ENCODE measurements at places on chromosomes 4 and X. TPM values are rescaled to one million over a fixed set of nuclear protein-coding genes. Genes with fewer than 3 reads are reported as not detected.

The SPP1 gene
- polyA plus RNA-seq = 127 TPM

DNA sequence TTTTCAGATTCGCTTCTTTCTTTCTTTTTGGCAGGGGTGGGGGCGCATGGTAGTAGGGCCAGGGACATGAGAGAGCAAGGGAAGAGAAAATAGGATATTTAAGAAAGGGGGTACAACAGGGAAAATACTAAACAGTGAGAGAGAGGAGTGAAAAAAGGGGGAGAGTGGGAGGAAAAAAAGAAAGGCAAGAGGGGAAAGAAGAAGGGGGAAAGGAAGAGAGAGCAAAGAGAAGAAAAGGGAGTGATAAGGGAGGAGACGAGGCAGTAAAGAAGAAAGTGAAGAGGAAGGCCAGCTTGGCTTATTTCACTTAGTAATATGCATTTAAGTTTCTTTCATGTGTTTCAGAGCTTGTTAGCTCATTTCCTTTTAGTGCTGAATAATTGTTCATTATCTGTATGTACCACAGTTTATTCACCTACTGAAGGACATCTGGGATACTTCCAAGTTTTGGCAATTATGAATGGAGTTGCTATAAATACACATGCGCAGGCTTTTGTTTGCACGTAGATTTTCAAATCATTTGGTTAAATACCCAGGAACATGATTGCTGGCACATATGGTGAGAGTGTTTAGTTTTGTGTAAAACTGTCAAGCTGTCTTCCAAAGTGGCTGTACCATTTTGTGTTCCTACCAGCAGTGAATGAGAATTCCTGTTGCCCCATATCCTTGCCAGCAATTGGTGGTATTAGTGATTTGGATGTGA, 37.3 kb downstream of the CASP6 start:
- DNase-seq = no peak

GRCh38 chrX:86830685-86831084, 682.4 kb downstream of the DACH2 start:
- DNase-seq = no peak

DNA sequence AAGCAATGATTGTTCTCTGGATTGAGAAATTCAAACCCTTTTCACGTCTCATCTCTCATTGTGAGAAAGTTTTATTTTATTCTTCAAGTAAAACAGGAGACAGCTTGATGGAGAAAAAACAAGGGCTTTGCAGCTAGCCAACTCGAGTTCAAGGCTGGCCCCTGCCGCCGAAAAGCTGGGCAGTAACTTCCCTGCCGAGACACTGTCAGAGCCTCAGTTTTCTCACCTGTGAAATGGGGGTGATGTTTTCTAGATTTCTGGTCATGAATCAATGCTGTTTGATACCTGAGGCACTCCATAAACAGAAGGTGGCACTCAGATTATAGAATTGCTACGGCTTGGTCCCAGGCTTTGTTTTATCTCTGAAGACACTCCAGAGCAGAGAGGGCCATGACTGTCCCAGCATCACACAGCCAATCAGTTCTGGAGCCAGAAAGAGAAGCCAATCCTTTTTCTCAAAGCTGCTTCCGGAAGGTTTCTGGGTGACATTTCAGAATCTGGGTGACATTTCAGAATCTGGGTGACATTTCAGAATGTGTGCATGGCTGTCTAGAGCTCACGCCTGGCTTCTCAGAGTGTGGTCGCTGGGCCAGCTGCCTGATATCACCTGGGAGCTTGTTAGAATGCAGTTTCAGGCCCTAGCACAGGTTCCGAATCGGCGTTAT, 33.2 kb downstream of the HMX1 start:
- DNase-seq = no peak

GRCh38 chrX:57596516-57596915, 4.7 kb downstream of the ZXDB start:
- DNase-seq = no peak

DNA sequence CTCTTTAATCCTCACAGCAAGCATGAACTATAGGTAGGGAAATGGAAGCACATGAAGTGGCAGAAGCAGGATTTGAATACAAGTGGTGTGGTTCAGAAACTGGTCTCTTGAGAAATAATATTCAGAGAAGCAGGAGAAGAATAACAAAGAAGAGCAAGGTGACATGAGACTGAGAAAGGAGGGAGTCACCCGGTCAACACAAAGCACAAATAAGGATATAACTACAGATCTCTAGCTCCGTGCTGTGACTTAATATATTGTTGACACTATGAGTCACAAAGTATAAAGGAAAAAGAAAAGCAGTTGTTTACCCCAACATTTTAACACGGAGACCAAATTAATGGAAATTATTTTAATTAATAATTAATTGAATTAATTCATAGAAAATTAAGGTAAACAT, 204.5 kb downstream of the CPE start:
- DNase-seq = no peak

The UVSSA gene
- polyA plus RNA-seq = 16.2 TPM

The TMPRSS11A gene
- 0.03 TPM for polyA plus RNA-seq

The DTHD1 gene
- not detected for polyA plus RNA-seq

DNA sequence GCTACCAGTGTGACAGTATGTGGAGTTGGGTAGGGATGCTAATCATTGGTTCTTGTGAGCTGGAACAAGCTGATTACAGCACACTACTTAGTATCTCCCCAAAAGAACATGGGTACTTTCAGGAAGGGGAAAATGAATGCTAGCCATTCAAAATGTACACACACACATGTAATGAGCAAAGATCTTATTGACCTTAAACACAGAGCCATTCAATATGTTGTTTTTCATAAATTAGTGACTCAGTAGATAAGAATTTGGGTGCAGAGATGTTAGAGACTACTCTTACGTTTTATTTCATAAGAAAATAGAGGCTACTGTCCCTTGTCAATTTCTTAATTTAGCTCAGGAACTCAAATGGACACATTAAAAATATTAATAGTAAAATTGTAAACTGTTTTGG, 509.5 kb upstream of the ATOH1 start:
- no peak for DNase-seq

All from left kidney (tissue), 8 donors.